ENCODE measurements at places on chromosomes 1 and 21.

- DNase-seq: peak; percentile 69
Measured at GRCh38 chr1:92961896-92962752, 862 bp upstream of the DIPK1A start.

DNA sequence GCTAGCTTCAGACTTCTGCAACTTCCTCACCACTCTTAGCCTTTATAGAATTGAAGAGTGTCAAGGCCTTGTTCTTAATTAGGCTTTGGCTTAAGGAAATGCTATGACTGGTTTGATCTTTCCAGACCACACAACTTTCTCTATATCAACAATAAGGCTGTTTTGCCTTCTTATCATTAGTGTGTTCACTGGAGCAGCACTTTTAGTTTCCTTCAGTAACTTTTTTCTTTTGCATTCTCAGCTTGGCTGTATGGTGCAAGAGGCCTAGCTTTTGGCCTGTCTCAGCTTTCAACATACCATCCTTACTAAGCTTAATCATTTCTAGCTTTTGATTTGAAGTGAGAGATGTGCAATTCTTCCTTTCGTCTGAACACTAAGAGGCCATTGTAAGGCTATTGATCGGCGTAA, 8.6 kb downstream of the PRKACB start:
- no peak for DNase-seq

- DNase-seq: no peak
Measured at GRCh38 chr1:62800825-62801306, 16.9 kb downstream of the ATG4C start.

- no peak for DNase-seq
Measured at GRCh38 chr1:193730017-193730416, 543.6 kb upstream of the B3GALT2 start.

GRCh38 chr1:39885516-39885915, 2.2 kb upstream of the TRIT1 start:
- DNase-seq: no peak

- DNase-seq: no peak
Measured at GRCh38 chr21:29753216-29753615, 186.6 kb downstream of the GRIK1 start.

DNA sequence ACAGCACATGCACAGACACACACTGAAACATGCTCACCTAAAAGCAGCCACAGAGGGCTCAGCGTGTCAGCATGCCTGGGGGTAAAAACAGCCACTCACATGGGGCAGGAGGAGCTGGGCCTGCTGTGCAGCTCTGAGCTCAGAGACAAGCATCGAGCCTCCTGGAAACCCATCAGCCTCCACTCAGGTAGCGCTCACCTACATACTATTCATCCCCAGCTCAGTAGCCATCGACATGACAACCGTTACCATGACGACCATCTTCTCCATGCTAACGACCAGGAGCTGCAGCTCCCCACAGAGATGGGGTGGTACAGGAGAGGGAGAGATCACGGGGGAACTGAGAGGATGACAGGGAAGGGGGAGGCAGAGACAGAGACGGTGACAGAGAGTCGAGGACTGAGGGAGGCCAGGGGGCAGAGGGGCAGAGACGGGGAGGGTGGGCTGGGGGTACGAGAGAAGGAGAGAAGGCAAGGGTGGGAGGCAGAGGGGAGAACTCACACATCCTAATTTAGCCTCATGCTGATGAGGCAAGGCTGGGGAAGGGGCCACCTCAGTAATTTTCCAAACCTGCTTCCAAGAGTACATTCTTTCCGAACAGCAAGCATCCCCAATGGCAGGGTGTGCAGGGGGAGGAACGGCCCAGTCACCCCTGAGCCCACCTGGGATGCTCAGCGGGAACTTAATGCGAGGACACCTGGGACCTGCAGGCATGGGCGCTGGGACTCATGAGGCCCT, 28.4 kb downstream of the SDC3 start:
- DNase-seq: no peak

- peak; percentile 70 for DNase-seq
Measured at GRCh38 chr1:64966158-64966971, at the start of gene JAK1. TSS of gene JAK1 (minus strand) at chr1:64966549. CDS start at chr1:64886264, 80,285 bp downstream.

DNA sequence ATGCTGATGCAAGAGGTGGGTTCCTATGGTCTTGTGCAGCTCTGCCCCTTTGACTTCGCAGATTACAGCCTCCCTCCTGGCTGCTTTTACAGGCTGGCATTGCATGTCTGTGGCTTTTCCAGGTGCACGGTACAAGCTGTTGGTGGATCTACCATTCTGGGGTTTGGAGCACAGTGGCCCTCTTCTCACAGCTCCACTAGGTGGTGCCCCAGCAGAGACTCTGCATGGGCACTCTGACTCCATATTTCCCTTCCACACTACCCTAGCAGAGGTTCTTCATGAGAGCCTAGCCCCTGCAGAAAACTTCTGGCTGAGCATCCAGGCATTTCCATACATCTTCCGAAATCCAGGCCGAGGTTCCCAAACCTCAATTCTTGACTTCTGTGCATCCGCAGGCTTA, 989.0 kb downstream of the PLA2G4A start:
- no peak for DNase-seq

GRCh38 chr1:158189624-158190023, 8.9 kb downstream of the CD1D start:
- DNase-seq: no peak

- DNase-seq: peak; percentile 86
Measured at GRCh38 chr1:155126556-155127104, 1.0 kb upstream of the EFNA1 start.

DNA sequence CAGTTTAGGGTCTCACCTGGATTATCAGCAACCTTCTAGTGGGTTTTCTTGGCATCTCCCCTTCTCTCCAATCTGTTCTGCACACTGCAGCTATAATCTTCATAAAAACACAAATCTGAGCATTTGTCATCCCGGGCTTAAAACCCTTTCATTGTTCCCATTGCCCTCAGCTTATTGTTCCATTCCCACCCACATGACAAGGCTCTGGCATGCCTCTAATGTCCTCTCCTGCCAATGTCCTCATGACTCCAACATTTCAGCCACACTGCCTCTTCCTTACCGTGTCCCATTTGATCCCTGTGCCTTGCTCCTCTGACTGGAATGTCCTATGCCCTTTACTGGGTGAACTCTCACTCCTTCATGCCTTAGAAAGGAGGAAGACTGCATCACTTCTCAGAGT, 7.5 kb upstream of the DPH2 start:
- DNase-seq: no peak

GRCh38 chr1:38064197-38064903, 17.8 kb upstream of the POU3F1 start:
- peak; percentile 78 for DNase-seq

GRCh38 chr1:83799594-83799993, 199.3 kb downstream of the TTLL7 start:
- no peak for DNase-seq

- no peak for DNase-seq
Measured at GRCh38 chr1:27351541-27352107, 9.8 kb downstream of the SYTL1 start.

DNA sequence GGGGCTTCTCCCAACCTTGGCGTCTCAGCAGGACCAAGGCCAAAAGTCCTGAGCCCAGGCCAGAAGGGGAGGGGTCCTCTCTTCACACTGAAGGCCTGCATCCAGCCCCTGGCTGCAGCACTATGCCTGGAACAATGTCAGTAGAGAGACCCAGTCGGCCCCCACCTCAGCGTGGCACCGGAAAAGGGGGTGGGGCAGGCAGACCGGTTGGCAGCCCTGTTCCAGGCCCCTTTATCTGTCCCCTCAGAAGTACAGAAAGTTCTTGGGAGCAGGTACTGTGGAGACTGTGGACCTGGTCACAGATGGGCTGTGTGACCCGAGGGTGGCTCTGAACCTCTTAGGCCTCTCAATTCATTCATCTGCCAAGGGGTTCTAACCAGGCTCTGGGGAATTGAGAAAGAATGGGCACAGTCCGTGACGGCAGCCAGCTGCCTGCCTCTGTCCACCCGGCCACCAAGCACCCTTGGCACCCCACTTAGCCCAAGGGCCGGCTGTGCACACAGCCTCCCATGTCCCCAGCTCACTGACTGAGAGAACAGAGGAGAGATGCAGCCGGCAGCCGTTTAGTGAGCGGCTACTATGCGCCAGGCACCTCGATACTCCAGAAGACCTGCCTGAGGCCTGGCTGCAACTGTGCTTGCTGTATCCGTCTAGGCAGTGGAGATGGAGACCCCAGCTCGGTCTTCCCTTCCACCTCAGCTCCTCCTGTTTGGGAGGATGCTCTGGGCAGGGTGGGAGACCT, 23.9 kb downstream of the RUNX3 start:
- no peak for DNase-seq

- no peak for DNase-seq
Measured at GRCh38 chr1:235275223-235275622, 52.8 kb downstream of the ARID4B start.

Data from SW480 (cell line).